MM.1S (cell line): ENCODE measurements at places on chromosomes 7 and 10.

GRCh38 chr10:129809431-129809830 lies 154.6 kb downstream of the EBF3 start:
- H3K4me1 ChIP-seq, result no peaks in the 10 kb centered on the region
- no peak overlapping the region for H3K4me3 ChIP-seq
- H3K36me3 ChIP-seq, result no peaks in the 10 kb centered on the region
- DNase-seq, result no peak

GRCh38 chr10:130108934-130109604 lies 1.6 kb downstream of the C10orf143 start:
- H3K4me3 ChIP-seq, result peak overlapping the region; percentile 92
- no peaks in the 10 kb centered on the region for H3K27me3 ChIP-seq
- H3K36me3 ChIP-seq, result no peaks in the 10 kb centered on the region
- DNase-seq, result no peak

- H3K4me3 ChIP-seq, result no peak overlapping the region
- H3K27me3 ChIP-seq, result no peaks in the 10 kb centered on the region
- no peak overlapping the region for H3K27ac ChIP-seq
- no peaks in the 10 kb centered on the region for H3K4me1 ChIP-seq
Measured at GRCh38 chr10:102342958-102343357, 52.5 kb upstream of the NFKB2 start.

DNA sequence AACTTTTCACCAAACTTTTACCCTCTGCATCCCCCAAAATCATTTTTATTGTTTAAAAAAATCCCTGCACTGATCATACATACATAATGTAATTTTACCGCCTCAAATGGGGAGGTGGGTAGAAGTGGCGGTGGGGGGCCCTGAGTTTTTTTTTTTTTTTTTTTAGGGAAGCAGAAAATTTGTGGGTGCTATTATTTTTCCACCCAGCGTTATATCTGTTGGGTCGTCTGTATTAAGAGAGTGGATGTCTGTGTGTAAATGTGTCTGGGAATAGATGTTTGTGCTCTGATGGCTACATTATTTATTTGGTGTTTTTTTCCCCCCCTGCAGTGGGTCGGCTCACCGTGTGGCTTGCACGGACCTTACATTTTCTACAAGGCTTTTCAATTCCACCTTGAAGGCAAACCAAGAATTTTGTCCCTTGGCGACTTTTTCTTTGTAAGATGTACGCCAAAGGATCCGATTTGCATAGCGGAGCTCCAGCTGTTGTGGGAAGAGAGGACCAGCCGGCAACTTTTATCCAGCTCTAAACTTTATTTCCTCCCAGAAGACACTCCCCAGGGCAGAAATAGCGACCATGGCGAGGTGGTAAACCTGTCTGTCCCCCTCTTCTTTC lies 438 bp downstream of the ARID5B start:
- H3K27ac ChIP-seq, result peak overlapping the region; percentile 98
- H3K27me3 ChIP-seq, result no peaks in the 10 kb centered on the region
- DNase-seq, result peak; percentile 44
- no peaks in the 10 kb centered on the region for H3K36me3 ChIP-seq

DNA sequence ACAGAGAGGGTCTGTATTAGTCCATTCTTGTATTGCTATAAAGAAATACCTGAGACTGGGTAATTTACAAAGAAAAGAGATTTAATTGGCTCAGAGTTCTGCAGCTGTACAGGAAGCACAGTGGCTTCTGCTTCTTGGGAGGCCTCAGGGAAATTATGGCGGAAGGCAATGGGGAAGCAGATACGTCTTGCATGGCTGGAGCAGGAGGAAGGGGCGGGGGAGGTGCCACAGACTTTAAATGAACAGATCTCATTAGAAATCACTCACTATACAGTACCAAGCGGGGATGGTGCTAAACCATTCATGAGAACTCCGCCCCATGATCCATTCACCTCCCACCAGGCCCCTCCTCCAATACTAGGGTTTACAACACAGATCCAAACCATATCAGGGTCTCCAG lies 3.7 kb upstream of the CALU start:
- no peak overlapping the region for H3K4me3 ChIP-seq
- H3K36me3 ChIP-seq, result no peaks in the 10 kb centered on the region
- H3K27ac ChIP-seq, result no peak overlapping the region
- H3K27me3 ChIP-seq, result no peaks in the 10 kb centered on the region

- H3K27ac ChIP-seq, result no peak overlapping the region
- no peaks in the 10 kb centered on the region for H3K4me1 ChIP-seq
- H3K4me3 ChIP-seq, result no peak overlapping the region
- H3K36me3 ChIP-seq, result no peaks in the 10 kb centered on the region
- H3K27me3 ChIP-seq, result no peaks in the 10 kb centered on the region
- DNase-seq, result no peak
Measured at GRCh38 chr10:22649994-22650393, 64.4 kb downstream of the PIP4K2A start.
